ENCODE measurements at places on chromosomes 3 and 15.

- no peak for DNase-seq
Measured at GRCh38 chr3:58696093-58696492, 29.5 kb upstream of the FAM3D start.

GRCh38 chr15:70202756-70203155 is 105.0 kb upstream of the TLE3 start:
- no peak for DNase-seq

- no peak for DNase-seq
Measured at GRCh38 chr15:91678003-91678402, 175.5 kb upstream of the SLCO3A1 start.

- no peak for DNase-seq
Measured at GRCh38 chr15:51307325-51307724, 31.1 kb downstream of the CYP19A1 start.

DNA sequence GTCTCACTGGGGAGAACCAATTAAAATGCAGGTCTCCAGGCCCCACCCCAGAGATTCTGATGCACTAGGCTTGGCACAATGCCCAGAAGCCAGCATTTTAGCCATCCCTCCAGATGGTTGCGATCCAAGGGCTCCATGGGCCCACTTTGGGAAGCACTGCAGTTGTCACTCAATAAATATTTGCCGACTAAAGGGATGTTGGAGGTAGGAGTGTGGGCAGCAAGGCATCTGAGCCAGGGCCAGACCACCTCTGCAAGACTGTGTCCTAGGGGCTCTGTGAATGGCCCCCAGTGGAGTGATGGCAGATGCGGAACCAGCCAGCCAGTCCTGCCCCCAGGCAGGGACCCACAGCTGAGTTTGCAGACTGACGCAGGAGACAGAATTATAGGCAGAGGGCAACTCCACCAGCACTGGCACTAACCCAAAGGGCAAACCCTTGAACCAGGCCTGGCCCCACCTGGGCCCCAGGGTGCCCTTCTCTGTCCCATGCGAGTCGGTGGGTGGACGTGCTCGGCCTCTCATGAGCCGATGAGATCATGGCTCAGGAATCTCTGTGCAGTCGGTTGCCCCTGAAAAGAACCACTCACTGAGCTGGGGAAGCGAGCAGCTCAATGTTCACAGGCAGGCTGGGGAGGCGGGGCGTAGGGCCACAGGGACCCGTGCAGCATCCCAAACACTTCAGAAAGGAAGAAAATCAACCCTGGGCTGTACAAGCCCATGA is 49.7 kb downstream of the SEMA5B start:
- no peak for DNase-seq

- no peak for DNase-seq
Measured at GRCh38 chr3:24135280-24135679, 190.2 kb downstream of the NR1D2 start.

DNA sequence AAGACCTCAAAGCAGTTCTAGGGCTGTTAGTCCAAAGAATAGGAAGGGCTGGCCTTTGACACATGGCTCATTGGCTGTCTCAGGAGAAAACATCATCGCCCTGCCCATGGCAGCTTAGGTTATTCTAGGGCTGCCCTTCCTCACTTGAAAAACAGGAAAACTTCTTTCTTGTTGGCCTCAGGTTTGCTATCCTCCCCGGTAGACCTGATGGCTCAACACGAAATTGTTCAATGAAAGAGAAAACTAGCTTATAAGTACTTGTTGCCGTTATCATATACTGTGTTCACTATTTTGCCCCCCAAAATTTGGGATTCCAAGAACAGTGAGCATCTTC is 602 bp upstream of the SLTM start:
- no peak for DNase-seq

GRCh38 chr15:96232335-96232734 is 98.2 kb upstream of the NR2F2 start:
- no peak for DNase-seq

DNA sequence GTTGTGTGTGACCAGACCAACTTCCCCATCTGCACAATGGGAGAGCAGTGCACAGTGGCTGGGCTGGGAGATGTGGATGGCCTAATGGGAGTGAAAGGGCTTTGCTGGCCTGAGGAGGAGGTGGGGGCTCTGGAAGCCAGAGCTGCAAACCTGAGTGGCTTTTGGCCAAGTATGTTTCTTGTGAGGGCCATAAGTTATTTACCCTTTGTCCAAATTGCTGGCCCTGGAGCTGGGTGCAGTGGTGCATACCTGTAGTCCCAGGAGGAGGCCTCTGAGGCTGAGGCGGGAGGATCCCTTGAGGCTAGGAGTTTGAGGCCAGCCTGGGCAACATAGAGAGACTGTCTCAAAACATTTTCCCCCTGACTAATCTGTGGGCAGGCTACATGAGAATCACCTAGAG is 129.1 kb downstream of the WNT7A start:
- DNase-seq, result no peak

DNA sequence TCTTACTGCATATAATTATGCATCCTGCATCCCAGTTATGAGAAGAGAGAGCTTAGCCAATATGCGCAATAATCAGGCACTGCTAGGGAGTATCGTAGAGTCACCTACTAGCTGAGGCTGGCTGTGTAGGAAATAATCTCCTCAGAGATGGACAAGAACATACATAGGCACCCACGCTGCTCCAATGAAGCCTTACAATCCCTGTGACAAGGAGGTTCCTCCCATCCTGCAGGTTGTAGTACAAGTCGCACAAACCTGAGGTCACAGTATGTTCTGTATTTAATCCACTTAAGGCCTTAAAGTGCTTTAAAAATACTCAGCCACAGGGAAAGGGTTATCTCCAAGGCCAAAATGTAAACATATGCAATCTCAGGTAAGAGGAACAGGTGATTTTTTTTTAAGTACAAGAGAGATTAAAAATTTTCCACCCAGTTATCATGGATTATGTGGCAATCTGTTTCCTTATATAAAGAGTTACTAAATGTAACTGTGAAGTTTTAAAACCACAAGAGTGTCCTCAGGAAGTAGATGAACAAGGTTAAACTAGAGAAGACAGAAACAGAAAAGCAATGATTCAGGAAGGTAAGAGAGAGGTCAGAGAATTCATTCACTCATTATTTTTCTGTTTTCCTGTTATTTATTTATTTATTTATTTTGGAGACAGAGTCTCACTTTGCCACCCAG is 7.5 kb upstream of the COLQ start:
- DNase-seq, result no peak

DNA sequence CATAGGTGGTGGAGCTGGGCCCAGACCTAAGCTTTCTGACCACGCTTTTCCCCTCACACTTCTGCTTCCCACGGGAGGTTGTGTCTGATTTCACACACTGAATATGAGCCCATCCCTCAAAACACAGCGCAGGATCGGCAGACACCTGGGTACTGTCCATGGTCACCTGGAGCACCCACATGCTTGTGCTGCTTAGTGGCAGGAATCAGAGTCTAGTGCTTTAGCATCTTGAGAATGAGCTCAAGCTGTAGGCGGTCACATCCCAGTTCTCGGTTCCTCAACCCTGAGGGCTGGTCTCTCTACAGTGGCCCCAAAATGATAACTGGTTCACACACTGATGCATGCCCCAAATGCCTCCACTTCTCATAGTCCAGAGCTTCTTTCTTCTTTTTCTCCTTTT is 111.0 kb downstream of the SEMA5B start:
- no peak for DNase-seq

DNA sequence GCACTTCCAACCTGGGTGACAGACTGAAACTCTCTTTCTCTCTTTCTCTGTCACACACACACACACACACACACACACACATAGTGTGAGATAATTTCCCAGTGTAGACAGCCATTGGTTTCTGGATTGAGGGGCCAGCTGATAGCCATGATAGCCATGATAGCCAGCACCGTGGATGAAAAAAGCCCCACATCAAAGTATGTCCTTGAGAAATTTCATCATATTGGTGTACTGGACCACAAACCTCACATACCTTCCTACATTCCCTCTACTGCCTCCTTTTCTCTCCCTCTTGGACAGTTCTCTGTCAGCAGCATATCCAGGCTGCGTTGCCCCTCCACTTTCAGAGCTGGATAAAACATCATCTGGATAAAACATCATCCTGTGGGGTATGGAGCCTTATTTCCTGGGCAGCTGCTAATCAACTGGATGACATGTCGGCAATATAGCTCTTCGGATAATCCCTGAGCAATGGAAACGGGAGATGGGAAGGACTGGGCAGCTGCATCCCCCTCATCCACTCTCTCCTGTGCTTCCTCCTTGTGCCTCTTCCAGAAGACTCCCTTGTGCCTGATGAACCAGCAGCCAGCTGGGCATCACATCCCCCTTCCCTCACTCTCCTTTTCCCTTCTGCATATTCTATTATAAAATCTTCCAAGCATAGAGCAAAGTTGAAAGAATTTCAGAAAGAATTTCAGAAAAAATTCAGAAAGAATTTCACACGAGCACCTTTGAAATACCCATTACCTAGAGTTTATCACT is 39.3 kb downstream of the GRK7 start:
- no peak for DNase-seq

DNA sequence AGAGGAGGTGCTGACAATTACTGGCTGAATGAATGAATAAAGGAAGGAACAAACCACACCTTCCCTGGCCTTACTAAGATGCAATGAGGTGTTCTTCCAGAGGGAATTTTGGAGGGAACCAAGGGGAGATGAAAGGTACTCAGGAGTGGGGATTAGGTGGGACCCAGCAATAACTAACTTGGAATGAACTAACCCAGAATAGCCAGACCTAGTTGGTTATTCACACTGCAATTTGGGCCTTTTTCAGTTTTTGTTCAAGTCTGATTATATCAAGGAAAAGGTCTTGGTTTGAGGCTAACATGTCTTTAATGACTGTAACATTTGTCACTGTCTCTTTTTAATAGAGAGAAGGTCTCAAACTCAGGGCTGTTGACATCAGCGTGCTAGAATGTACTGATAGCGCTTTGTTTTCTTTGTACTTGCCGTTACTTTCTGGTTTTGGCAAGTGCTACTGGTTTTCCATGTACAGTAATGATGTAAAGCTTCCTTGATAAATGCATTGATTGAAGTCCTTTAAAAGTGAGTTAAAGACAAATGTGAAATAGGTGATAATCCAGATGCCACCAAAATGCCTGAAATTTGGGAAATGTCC is 3.2 kb upstream of the PLXND1 start:
- DNase-seq, result no peak

- no peak for DNase-seq
Measured at GRCh38 chr3:142117056-142117851, 32.1 kb downstream of the TFDP2 start.

- DNase-seq, result no peak
Measured at GRCh38 chr15:43550527-43551363, 33.3 kb downstream of the MAP1A start.

- no peak for DNase-seq
Measured at GRCh38 chr15:58203537-58203936, 65.4 kb downstream of the AQP9 start.

DNA sequence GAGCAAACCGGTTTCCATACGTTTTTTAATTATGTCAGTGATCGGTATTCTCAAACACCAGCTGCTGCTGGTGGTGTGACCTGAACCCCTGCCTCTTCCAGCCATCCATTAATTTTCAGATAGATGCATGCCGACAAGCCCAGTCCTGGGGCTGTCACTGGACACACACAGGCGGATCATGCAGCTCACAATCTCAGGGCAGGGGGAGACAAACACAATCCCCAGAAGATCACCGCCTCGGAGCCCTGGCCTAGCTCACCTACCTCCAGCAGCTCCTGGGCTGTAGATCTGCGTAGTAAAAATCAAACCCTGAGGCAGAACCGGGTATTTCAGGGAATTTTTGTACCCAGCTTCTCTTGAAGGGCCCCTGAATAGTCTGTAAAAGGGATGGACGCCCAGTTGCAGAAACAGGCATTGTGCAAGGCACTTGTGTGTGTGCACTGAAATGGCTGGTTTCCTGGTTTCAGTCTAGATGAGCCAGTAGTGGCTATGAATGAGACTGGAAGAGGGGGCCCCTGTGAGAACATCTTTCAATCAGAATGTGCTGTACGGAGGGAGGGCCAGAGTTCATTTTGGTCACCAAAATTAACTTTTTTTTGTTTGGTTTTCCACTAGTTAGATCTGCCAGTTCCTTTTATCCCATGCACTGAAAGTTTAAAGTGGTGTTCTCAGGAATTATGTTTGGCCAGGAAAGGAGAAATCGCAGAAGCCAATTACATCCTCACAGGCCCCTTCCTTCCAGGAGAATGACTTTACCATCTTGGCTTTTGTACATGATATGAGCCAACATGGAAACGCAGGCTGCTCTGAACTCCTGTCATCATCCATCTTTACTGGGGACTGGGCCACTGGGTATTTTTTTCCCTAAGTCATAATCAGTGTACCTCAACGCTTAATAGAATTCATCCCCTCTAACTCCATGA is 55.0 kb upstream of the RPL32 start:
- DNase-seq, result no peak

DNA sequence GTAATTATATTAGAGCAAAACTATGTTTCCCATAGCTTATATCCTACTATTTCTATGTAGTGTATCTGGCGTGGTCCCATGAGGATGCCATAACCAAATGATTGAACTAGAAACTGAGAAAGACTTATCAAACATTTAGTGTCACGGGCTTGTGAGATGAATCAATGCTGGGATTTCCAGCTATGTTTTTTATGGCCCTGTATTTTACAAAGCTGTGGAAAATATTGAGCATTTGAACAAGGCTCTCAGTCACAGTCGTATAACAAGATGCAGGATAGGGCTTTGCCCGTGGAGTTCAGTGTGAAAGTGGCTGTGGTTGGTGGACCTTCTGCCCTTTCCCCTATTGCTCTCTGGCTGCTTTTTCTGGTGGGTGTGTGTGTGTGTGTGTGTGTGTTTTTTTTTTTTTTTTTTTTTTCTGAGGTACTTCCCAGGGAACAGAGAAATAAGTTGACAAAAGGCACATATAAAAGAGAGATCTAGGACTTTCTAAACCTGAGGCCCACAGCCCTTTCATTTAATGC is 60.7 kb downstream of the CACNA1D start:
- peak; percentile 24 for DNase-seq

DNA sequence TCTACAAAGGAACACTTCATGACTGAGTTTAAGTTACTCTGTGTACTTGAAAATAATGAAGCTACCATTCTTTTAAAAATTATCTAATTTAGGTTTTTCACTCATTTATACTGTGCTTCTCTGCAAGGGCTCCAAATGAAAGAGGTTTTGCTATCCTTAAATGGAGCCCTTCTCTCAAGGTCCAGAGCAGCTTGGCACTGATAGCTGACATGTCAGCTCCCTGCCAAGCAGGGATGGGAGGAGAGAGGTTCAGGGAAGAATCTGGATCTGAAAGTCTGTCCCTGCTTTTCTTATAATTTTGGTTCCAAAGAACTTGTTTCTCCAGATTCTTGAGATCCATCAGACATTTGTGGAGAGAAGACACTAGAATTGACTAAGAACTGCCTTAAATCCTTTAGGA is 39.1 kb downstream of the MRPS11 start:
- no peak for DNase-seq

- DNase-seq, result no peak
Measured at GRCh38 chr3:46921041-46921440, 43.5 kb downstream of the PTH1R start.
